ENCODE measurements at places on chromosomes 1 and 21. TPM values are rescaled to one million over a fixed set of nuclear protein-coding genes. Genes with fewer than 3 reads are reported as not detected.
A peak's percentile ranks its signal among the peaks of the same experiment; 100 is the strongest.

DNA sequence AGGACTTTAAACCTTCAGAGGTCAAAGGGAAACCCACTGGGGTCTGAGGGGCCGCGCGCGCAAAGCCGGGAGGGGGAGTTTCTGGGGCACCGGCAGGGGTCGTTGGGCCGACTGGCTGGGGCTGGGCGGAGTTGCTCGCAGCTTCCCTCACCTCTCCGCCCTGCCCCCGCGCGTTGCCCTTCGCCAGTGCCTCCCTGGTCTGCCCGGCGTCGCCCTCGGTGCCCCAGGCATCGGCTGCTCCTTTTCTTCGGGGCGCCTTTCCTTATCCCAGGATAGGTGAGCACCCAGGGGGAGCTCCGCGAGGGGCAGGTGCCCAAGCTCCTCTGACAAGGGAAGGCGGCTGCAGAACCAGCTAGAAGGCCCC lies 390 bp upstream of the NGF start:
- no peak overlapping the region for H3K27ac ChIP-seq
- no peaks in the 10 kb centered on the region for H3K36me3 ChIP-seq
- H3K4me1 ChIP-seq = peaks cover 28% of the 10 kb centered on the region
- no peak for DNase-seq
- peaks cover 29% of the 10 kb centered on the region for H3K27me3 ChIP-seq
- peak overlapping the region; percentile 72 for H3K4me3 ChIP-seq

GRCh38 chr1:7641587-7642417 lies 129.3 kb upstream of the VAMP3 start:
- no peak for DNase-seq
- no peak overlapping the region for H3K4me3 ChIP-seq
- H3K27ac ChIP-seq = no peak overlapping the region
- H3K27me3 ChIP-seq = no peaks in the 10 kb centered on the region

DNA sequence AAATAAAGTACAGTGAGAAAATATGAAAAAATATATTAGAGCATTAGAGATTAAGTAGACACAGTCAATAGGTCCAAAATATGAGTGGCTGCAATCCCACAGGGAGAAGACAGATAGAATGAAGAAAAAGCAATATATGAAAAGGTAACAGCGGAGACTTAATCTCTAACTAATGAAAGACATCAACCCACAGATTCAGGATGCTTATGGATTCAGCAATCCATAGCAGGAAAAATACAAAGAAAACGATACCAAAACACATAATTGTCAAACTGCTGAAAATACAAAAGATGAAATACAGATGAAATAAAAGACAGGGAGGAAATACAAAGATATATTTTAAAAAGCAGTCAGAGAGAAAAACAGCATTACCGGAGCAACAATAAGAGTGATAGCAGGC lies 56.7 kb upstream of the SLFNL1 start:
- no peaks in the 10 kb centered on the region for H3K4me1 ChIP-seq
- DNase-seq = no peak
- peaks cover 6% of the 10 kb centered on the region for H3K36me3 ChIP-seq
- no peak overlapping the region for H3K27ac ChIP-seq
- H3K27me3 ChIP-seq = no peaks in the 10 kb centered on the region

GRCh38 chr1:17551755-17552234 lies 12.3 kb downstream of the ARHGEF10L start:
- peaks cover 34% of the 10 kb centered on the region for H3K4me1 ChIP-seq
- H3K4me3 ChIP-seq = no peak overlapping the region
- peak overlapping the region; percentile 10 for H3K27ac ChIP-seq

Gene FOXD3
- total RNA-seq = 4.1 TPM

- peaks cover 5% of the 10 kb centered on the region for H3K36me3 ChIP-seq
- H3K27ac ChIP-seq = no peak overlapping the region
- no peak for DNase-seq
- H3K27me3 ChIP-seq = no peaks in the 10 kb centered on the region
- H3K4me1 ChIP-seq = no peaks in the 10 kb centered on the region
Observed at GRCh38 chr1:37892151-37893047, 33.0 kb upstream of the MTF1 start.

Gene TAL1
- 8.7 TPM for total RNA-seq

Gene TTC39A
- 3.3 TPM for total RNA-seq

DNA sequence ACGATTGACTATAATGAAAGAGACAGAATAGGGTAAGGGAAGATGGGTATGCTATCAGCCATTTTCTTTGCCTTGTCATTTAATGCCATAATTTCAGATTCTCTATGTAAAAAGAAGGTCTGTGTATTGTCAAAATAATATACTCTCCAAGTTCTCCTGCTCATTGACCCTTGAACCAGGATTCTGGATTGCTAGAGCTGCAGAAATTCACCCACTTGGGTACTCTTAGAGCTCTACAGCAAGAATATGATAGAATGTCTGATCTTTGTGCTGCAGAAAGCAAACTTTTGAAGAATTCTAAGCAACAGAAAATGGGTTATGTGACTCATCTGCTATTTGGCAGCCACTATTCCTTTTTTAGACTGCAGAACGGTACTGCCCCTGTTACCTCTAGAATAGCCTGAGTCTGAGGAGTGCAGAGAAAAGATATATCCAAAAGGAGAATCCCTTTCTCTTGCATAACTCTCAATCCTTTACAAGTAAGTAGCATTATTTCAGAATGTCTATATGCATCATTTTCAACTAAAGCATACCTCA lies 78.2 kb upstream of the TENT5C start:
- H3K4me1 ChIP-seq = no peaks in the 10 kb centered on the region
- H3K27me3 ChIP-seq = no peaks in the 10 kb centered on the region
- DNase-seq = no peak
- no peak overlapping the region for H3K4me3 ChIP-seq

DNA sequence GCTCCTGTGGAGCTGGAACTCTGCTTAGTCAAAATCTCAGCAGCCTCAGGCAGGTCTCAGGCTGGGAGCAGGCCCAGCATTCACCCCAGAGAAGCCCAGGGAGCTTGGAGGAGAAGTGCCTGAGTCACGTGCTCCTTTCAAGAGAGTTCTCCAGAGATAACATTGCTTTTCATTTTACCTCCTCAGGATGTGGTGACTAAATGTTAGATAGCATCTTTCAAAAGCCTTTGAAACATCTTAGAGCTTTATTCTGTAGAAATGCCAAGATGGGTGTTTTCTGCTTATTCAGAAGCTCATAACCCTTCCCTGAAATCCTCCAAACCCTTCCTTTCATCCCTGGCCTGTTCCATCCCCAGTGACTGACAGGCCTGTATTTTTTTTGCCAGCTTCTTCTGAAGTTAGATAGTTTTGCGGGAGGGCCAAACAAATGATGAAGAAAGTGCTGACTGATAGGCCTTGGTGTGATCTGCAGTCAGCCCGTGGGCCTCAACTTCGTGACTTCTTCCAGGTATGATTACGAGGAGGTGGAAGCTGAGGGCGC lies 58.0 kb downstream of the PGM1 start:
- H3K27ac ChIP-seq = no peak overlapping the region
- DNase-seq = no peak
- H3K4me1 ChIP-seq = no peaks in the 10 kb centered on the region
- H3K4me3 ChIP-seq = no peak overlapping the region

DNA sequence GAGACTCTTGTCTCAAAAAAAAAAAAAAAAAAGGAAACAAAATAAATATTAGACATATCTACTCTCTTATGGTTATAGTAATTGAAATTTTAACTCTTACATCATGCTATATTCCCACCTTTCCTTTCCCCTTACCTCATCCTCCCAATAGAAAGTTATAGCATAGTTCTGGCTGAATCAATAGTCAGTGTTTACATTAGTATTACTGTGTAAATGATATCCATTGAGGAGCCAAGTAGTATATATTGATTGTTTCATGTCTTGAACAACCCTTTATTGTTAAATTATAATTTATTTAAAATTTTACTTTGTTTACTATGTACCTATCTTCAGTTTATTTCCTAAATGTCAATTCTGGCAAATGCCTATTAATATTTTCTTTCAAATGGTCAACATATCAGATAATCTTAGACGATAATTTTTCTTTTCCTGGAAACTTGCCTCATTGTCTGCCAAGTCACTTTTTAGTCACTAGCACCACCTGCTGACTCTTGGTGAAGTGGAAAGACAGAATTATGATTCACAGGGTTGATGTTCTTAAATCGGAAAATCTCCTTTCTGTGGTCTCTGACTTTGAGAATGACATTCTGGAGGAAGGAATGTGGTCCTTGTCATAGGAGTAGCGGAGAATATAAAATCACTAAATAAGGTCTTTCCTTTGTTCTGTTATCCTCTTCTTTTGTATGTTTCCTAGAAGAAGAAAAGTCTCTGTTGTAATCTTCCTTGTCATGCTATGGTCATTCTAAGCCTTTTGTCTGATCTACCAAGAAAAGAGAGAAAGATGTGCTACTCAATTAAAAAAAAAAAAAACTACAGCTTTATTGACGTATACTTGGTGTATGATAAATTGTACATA lies 8.6 kb downstream of the HJV start:
- no peaks in the 10 kb centered on the region for H3K36me3 ChIP-seq
- H3K27ac ChIP-seq = no peak overlapping the region
- peak; percentile 45 for DNase-seq
- H3K4me3 ChIP-seq = no peak overlapping the region

- peaks cover 8% of the 10 kb centered on the region for H3K4me1 ChIP-seq
- no peak for DNase-seq
- no peaks in the 10 kb centered on the region for H3K36me3 ChIP-seq
- no peak overlapping the region for H3K27ac ChIP-seq
Observed at GRCh38 chr1:214031267-214031650, 43.5 kb downstream of the PROX1 start.

GRCh38 chr21:26934383-26934782 lies 32.5 kb downstream of the ADAMTS5 start:
- DNase-seq = no peak
- H3K4me1 ChIP-seq = no peaks in the 10 kb centered on the region
- H3K27me3 ChIP-seq = no peaks in the 10 kb centered on the region
- H3K4me3 ChIP-seq = no peak overlapping the region
- H3K36me3 ChIP-seq = peaks cover 6% of the 10 kb centered on the region
- H3K27ac ChIP-seq = no peak overlapping the region

DNA sequence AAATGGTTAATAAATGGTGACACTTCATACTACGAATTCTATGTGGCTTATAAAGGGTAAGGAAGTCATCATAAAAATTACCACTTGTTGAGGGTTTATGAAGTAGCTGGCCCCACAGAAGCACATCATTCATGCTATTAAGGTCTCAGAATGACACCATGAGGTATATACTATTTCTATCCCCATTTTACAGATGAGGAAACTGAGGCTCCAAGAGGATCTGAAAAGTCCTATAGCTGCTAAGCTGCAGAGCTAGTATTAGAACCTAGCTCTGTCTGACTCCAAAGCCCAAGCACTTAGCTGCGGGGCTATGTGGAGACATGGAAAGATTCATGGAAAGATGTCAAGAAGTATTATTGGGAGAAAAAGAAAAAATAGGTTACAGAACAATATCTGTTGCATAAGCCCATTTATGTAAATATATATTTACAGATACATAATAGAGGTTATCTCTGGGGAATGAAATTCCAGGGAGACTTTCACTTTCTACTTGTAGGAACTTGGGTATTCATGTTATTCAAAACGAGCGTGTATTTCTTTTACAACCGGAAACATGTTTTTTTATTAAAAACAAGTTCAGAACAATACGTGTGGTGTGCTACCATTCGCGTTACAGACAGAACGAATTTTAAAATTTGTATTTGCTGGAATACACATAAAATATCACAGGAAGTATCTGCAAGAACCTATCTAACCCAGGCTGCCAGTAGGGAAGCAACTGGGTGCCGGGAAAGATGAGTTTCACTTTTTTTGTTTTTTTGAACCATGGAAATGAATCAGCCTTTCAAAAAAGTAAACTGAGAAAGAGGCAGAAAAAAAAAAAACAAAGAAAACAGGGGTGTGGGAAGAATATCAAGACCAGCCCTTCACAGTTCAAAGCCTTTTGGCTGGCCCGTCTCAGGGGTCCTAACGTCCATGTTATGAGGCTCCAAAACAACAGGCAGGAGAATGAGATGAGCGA lies 13.4 kb downstream of the SPOCD1 start:
- no peak for DNase-seq
- H3K36me3 ChIP-seq = no peaks in the 10 kb centered on the region
- no peak overlapping the region for H3K27ac ChIP-seq
- H3K27me3 ChIP-seq = no peaks in the 10 kb centered on the region
- no peak overlapping the region for H3K4me3 ChIP-seq

- no peak overlapping the region for H3K27ac ChIP-seq
- no peaks in the 10 kb centered on the region for H3K27me3 ChIP-seq
- DNase-seq = no peak
- H3K4me3 ChIP-seq = no peak overlapping the region
- no peaks in the 10 kb centered on the region for H3K36me3 ChIP-seq
- H3K4me1 ChIP-seq = no peaks in the 10 kb centered on the region
Observed at GRCh38 chr1:155636397-155637153, 26.6 kb downstream of the MSTO1 start.

GRCh38 chr1:51575406-51576084 lies 41.3 kb upstream of the OSBPL9 start:
- peaks cover 6% of the 10 kb centered on the region for H3K4me1 ChIP-seq
- H3K36me3 ChIP-seq = no peaks in the 10 kb centered on the region
- H3K27me3 ChIP-seq = no peaks in the 10 kb centered on the region
- no peak for DNase-seq

DNA sequence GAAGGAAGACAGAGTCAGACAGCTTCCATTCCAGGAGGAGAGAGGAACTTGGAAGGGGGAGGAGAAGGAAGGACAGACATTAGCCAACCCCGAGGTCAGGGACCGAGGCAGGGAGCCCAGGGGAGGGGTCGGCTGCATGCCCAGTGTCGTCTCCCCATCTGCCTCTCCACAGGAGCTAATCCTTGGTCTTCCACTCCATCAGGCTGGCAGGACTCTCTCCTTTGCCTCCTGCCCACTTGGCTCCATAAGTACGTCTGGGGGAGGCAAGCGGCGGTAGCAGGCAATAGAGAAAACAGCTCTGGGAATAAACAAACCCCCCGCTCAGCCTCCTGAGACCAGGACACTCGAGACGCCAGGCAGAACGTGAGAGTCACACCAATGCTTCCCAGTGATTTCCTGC lies 71.3 kb downstream of the GRIK3 start:
- DNase-seq = no peak
- no peak overlapping the region for H3K27ac ChIP-seq
- no peak overlapping the region for H3K4me3 ChIP-seq
- no peaks in the 10 kb centered on the region for H3K27me3 ChIP-seq

- H3K4me1 ChIP-seq = no peaks in the 10 kb centered on the region
- no peak overlapping the region for H3K27ac ChIP-seq
- no peak for DNase-seq
- peaks cover 41% of the 10 kb centered on the region for H3K36me3 ChIP-seq
- H3K27me3 ChIP-seq = no peaks in the 10 kb centered on the region
- no peak overlapping the region for H3K4me3 ChIP-seq
Observed at GRCh38 chr1:33692206-33693188, 171.4 kb upstream of the HMGB4 start.

Gene DIRAS3
- total RNA-seq = 6.2 TPM

DNA sequence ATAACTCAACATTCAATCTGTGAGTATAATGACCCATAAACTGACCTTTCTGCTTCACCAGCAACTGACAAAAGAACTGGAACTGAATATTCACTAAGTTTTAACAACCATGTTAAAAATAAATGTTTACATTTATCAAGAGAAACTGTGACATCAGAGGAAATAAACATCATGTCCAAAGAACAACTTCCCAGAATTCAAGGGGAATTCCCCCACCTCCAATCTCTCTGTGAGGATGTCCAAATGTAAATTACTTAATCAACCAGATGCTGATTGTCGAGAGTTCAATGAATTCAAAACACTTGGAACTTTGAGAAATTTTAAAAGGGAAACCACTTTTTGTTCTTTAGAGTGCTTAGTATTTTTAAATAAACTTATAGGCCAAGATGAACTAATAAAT lies 365.6 kb upstream of the ADGRL2 start:
- H3K27ac ChIP-seq = no peak overlapping the region
- no peak overlapping the region for H3K4me3 ChIP-seq
- peaks cover 3% of the 10 kb centered on the region for H3K4me1 ChIP-seq
- H3K27me3 ChIP-seq = peaks cover 3% of the 10 kb centered on the region
- no peaks in the 10 kb centered on the region for H3K36me3 ChIP-seq

Gene MNDA
- total RNA-seq = 4.4 TPM

Measured in spinal cord (tissue), 10 donors.